Bronchial epithelial cell (primary cell): ENCODE measurements at places on chromosomes 12 and 14.
A peak's percentile ranks its signal among the peaks of the same experiment; 100 is the strongest.

- peak; percentile 13 for DNase-seq
Observed at GRCh38 chr12:24664161-24664880, 284.6 kb downstream of the BCAT1 start.

DNA sequence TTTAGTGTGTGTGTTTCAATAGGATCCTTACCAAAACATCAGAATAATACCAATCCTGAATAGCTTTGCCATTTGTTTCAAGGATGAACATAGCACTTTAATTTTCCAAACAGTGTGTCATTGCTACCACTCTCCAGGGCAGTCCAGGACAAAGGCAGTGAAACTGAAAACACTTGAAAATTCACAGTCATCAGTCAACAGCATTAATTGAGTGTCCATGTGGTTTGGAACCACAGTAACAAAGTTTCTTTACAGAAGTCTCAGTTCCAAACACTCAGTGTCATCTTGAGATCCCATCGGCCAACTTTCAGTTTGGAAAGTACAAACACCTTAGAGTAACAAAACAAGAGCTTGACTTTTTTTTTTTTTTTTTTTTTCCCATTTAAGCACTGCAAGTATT, 228.4 kb upstream of the SOX5 start:
- DNase-seq: no peak

GRCh38 chr12:92124689-92125029, 21.0 kb downstream of the BTG1 start:
- DNase-seq: no peak

GRCh38 chr14:55963295-55963694, 154.9 kb upstream of the PELI2 start:
- DNase-seq: no peak

DNA sequence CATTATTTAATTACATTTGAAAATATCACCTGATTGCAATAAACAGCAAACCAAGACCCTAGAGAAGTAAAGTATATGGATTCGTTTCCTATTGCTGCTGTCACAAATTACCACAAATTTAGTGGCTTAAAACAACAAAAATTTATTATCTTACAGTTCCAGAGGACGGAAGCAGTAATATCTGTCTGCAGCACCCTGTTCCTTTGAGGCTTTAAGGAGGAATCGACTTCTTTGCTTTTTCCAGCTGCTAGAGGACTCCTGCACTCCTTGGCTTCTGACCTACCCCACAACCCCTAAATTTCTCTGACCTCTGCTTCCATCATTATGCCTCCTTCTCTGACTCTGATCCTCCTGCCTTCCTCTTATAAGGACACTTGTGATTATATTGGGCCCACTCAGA, 23.8 kb upstream of the PPM1A start:
- no peak for DNase-seq

GRCh38 chr14:67485501-67486095, 2.9 kb downstream of the TMEM229B start:
- no peak for DNase-seq

DNA sequence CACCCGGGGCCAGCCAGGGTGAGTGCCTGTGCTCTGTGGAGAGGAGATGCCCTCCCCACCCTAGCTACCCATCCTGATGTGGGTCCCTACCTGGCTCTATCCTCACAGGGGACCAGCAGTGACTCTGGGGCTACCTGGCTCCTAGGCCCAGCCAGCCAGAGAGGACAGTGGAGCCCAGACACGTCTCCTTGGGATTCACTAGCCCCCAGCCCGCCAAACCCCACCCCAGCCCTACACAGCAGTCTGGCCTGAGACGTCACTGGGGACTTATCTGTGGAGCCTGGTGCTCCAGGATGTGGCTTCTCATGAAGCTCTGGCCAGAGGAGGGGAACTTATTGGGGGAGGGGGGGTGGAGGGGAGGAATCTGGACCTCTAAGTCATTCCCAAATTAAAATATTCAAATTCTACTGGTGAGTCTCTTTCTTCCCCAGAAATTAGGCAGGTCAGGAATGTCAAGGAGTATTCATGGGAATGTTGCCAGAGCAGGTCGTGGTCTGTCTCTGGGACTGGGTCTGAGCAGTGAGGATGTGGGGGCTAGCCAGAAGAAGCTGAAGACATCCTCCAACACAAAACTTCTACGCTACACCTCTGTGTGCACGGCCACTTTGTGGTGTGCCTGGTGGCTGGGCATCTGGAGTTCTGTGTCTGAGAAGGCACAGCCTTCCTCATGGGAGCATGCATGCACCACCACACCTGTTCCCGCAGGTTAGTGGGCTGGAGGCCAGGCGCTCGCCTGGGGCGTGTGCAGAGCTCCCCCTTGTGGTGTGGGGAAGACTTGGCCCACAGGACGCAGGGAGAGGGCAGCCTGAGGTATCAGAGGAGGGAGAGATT, 2.7 kb downstream of the CMTM5 start:
- peak; percentile 58 for DNase-seq

DNA sequence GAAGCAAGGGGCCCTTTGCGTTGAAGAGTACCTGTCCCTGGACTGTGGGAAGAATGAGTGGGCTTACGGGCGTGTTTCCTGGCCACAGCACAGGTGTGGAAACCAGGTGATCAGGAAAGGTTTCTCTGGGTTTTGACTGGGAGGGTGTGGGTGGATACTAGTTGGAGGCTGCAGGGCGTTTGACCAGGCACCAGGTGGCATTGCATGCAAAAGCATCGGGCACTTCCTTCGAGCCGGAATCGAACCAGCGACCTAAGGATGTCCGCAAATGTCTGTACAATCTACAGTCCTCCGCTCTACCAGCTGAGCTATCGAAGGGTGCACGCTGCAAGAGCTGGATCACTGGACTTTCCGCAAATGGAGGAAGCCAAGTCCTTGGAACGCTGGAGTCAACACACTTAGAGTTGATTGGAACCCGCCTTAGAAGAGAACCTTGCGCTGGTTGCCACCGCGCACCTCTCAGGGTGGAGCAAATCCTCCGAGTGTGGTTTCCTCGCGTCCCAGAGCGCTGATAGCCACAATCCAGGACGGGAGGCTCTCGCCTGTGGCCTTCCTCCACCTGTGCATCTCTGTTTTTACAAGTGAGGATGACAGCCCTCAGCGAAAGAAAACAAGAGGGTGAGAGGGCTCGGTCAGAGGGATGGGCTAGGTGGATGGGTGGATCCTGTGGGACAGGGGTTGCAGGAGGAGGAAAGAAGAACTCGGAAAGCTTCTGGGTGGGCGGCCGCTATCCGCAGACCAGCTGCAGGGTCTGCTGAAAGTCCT, 21.2 kb upstream of the RNASE4 start:
- peak; percentile 85 for DNase-seq

GRCh38 chr14:101728367-101728742, 33.2 kb upstream of the PPP2R5C start:
- DNase-seq: no peak

DNA sequence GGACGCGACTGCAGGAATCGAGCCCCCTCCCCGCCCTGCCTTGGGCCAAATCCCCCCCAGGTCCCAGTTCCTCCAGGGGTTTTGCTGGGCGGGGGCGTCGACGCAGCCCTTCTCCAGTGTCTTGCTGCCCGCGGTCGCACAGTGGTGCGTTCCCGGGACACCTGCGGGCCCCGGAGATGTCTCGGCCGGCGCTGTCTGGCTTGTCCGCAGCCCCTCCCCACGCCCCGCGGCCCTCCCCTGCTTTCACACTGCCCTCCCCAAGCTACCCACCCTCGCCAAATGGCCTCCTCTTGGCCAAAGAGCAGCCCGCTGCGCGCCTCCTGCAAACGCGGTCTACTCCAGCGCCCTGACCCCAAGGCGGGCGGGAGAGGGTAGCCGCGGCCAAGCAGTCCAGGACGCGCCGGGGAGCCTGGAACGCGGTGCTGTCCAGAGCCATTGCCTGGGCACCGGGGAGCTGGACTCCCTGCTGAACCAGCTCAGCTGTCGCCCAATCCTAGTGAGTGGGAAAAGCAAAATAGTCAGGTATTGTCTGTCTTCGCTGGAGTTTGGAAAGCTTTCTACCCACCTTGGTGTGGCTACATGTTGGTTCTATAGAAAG, 122.0 kb downstream of the AACS start:
- no peak for DNase-seq

DNA sequence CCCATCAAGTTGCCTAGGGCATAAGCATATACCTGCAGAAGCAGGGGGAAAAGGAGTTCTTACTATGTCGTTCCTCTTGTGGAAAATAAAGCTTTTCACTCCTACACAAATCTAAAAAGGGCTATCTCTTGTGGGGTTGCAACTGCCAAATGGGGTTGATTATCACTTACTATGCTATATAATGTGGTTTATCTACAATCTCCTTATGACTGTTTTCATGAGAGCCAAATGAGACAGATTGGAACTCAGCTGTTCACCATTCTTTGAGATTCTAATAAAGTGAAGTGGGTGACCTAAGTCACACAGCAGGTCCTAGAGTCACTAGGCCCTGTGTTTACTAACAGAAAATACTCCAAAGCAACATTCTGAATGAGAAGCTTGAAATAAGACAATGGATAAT, 47.7 kb downstream of the CIT start:
- no peak for DNase-seq

DNA sequence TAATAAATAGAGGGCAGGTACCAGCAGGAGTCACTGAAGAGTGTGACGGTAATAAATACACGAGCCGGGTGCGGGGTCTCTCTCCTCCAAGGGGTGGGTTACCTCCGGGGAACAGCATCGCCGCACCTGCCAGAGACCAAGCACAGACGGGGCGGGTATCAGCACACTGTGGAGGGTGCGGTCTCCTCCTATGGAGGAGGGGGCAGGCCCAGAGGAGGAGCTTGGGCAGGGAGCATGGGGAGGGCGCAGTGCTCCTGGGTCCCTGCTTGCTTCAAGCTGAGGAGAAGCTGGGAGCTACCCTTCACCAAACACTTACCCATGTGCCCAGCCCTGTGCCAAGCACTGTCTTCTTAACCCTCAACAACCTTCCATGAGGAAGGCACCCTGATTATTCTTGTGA, 12.8 kb downstream of the PGF start:
- DNase-seq: no peak

DNA sequence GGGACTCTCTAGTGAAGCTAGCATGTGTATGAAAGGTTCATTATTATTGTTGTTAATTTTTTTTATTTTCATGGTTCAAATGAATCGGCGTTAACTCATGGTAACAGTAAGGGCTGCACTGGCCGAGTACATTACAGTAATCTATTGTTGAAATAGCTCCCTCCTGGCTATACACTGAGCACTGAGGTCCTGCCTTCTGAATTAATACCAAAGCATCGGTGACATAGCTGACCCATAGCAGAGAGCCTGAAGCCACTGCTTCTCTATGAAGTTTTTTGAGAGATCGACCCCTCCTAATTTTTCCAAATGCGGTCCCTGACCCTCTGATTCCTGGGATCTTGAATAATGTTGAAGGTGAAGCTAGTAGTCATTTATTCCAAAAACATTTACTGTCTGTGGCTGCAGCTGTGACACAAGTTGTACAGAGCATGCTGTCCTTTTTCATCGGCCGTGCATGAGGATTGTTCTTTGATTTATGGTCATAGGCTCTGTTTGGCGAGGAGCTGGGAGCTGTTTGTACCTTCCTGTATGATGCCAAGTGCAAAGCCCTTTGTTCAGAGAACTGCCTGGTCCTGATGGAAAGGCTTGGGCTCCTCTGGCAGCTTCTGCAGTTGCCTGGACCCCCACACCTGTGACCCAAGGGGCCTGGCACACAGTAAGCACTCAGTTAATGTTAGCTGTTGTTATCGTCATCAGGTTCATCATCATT, 486.5 kb downstream of the EGLN3 start:
- DNase-seq: no peak

- DNase-seq: no peak
Observed at GRCh38 chr12:26809611-26810285, 23.2 kb downstream of the ITPR2 start.

DNA sequence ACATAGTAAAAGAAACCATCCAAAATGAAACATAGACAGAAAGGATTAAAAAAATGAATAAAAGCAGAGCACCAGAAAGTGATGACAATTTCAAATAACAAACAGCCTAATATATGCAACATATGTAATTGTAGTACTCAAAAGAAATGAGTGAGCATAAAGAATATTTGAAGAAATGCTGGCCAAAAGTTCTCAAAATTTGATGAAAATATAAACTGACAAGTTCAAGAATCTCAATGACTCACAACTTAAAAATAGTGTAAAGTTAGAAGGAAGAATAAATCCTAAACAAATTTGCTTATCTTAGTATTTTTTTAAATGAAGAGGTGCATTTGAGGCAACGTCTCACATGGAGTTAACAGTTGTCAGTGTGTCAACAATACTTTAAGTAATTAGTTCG, 498.9 kb downstream of the SLC6A15 start:
- DNase-seq: no peak

DNA sequence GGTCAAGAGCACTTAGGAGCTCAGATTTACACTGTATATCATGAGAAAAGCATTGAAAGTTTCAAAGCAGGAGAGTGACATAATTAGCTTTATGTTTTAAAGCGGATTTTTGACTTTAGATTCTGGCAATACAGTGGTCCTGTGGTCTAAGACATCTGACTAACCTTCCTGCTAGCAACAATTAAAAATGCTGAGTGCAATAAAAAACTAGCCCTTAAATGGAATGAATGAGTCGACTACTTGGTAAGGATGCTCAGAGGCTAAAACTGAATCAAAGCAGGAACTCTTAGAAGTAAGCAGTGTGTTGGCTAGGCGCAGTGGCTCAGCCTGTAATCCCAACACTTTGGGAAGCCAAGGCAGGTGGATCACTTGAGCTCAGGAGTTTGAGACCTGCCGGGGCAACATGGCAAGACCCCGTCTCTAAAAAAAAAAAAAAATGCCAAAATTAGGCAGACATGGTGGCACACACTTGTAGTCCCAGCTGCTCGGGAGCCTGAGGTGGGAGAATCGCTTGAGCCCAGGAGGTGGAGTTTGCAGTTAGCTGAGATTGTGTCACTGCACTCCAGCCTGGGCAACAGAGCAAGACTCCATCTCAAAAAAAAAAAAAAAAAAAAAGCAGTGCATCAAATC, 18.9 kb downstream of the BICD1 start:
- DNase-seq: peak; percentile 52

DNA sequence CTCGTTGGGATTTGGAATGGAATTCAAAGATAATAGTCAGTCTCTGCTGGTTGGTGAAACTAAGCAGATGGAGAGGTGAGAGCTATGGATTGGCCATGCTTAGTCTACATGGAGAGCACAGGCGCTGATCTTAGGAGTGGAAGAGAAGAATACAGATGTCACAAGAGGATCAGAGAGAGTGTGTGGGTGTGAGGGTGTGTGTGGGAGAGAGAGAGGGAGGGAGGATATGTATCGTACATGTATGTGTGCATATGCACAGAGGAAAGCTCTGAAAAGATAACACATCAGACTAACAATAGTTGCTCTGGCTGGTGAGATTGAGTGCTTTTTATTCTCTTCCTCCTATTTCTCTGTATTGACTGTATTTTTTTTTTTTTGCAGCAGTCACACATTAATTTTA, 686.2 kb upstream of the TBX3 start:
- DNase-seq: no peak

DNA sequence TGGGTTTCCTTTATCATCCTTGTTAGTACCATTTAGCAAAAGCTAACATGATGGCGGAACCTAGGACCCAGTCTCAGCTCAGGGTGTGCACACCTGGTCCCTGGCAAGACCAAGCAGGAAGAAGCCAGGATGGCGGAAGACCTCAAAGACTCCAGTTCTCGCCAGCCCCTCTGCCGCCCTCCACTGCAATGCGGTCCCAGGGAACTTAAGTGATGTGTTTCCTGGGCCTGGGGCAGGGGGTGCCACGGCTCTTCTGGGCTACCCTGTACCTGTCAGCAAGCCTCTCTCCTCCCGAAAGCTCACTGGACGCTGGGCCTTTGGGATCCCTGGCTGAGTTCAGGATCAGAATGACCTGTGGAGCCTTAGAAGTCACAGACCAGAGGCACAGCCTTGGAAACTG, 71.3 kb downstream of the FBXL14 start:
- no peak for DNase-seq

- DNase-seq: no peak
Observed at GRCh38 chr14:54188064-54188666, 208.6 kb upstream of the CDKN3 start.
